SK-N-SH (cell line): ENCODE measurements at places on chromosomes 7 and 10.

GRCh38 chr10:14603534-14604102, 171.1 kb downstream of the FAM107B start:
- peak; percentile 76 for DNase-seq

- DNase-seq, result no peak
Measured at GRCh38 chr10:112361951-112362751, 11.8 kb upstream of the ACSL5 start.

DNA sequence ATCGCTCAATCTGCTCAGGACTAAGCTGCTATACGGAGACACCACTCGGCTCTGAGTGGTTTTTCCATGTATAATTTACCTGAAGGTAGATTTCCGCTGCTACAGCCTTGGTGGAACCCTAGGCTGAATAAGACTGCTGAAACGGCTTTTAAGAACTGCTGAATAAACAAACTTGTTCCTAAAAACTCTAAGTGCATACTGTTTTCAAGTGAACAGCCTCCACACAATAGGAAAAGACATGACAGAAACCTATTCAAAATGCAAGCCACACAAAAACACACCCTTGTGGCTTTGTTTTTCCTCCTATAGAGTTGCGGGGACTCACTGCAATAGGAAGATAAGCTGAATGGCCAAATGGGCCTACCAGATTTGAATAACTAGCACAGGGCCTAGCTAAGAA, 117.2 kb downstream of the UBE2H start:
- DNase-seq, result no peak

- no peak for DNase-seq
Measured at GRCh38 chr10:89363729-89364442, 14.0 kb upstream of the IFIT1B start.
